CD4-positive, alpha-beta T cell treated with Interleukin-4 for 4 hours (primary cell): ENCODE measurements at places on chromosomes 3 and 15.

GRCh38 chr3:119598410-119599098 is 869 bp downstream of the PLA1A start:
- no peak for DNase-seq

DNA sequence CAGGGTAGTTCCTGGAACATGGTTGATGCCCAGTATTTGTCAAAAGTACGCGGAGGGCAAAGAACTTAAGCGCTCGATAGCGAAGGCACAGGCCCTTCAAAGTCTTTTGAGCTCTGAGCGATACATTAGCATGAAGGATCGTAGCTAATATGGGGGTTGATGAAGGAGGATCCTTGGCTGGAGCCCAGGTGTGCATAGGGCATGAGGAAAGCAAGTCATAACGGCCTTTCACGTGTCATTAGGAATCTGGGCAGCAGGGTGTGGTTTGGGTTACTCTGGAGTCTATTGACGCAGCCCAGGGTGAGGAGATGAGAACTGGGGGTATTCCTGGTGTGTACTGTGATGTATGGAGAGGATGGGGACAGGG is 31.7 kb downstream of the SPINK8 start:
- DNase-seq = peak; percentile 22

DNA sequence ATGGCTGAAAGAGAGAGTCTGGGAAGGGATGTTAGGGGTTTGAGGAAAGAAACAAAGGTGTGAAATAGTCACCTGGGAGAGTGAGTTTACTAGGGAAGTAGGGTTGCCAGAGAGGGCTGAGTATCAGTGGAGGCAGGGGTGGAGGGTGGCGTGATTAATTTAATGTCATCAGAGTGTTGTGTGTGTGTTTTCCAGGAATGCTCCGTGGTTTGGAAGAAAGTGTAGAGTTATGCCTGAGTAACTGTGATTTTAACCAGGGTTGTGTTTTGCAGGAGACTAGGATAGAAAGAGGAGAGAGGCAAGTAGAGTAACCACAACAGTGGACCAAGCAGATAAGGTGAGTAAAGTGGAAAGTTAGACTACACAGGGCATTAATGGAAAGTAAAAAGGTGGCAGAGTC is 27.2 kb downstream of the PLD1 start:
- no peak for DNase-seq

DNA sequence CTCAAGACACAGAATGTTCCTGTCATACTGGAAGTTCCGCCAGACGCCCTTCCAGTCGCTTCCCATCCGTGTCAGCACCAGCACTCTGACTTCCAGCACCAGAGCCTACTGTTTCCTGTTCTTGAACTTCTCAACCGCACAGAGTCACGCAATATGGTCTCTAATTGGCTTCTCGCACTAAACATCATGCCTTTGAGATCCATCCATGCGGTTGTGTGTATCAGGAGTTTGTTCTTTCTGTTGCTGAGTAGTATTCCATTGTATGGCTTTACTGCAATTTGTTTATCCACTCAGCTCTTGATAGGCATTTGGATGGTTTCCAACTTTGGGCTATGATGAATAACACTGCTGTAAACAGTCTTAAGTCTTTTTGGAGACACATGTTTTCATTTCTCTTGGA is 112.1 kb downstream of the LRRK1 start:
- DNase-seq = no peak

- no peak for DNase-seq
These were observed 2.4 kb downstream of the SLC25A38 start for GRCh38 chr3:39385456-39386090.

DNA sequence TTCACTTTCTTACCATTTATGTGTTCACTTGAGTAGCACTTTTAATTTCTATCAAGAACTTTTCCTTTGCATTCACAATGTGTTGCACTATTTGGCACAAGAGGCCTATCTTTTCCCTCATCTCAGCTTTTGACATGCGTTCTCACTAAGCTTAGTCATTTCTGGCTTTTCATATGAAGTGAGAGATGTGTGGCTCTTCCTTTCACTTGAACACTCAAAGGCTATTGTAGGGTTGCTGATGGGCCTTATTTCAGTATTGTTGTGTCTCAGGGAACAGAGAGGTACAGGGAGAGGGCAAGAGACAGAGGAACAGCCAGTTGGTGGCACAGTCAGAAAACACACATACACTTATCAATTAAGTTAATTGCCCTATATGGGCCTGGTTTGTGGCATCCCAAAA is 127.4 kb upstream of the MLF1 start:
- no peak for DNase-seq

- no peak for DNase-seq
These were observed 610.5 kb upstream of the ZNF385D start for GRCh38 chr3:22361521-22361920.

DNA sequence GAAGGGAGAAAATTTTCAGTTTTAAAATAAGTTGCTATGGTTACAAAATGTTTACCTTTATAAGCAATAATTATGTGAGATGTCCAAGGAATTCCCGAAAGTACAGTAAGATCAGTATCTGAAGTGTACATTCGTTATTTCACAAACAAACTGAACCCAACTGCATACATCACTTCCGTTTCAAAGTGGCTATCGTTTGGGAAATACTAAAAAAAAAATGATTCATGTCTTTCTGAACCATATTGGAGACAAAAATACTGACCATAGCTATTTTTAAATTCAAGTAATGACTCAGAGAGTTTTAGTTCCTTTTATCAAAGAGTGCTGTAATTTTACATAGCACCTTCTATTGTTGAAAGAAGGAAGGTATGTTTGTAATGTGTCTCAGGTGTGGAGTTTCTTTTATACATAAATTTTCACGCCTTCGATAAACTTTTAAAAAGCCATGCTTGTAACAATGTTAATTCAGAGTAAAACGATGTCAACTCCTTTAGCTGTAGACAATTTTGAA is 8.0 kb upstream of the ANKRD28 start:
- peak; percentile 74 for DNase-seq

DNA sequence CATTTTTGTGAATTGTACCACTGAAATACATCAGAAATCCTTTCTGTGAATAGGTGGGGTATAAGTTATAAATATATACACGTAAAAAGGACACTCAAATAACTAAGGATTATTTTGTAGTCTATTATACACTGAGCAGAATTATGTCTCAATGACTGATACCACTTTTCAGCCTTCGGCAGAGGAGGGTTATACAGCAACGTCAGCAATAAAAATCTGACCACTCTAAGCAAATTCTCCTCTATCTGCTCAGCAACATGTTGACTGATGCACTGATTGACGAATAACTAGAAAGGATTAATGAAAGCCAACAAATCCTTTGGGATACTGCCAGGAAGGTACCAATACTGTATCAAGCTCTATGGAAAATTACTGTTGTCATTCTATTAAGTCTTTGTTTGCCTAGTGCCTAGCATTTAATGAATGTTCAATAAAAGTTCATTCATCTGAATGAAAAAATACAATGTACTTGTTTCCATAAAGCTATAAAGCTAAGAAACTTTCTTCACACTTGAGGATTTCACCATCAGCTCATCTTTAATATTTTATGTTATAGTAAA is 5.2 kb downstream of the ARPP19 start:
- DNase-seq = no peak

- DNase-seq = no peak
These were observed 28.0 kb upstream of the CAV3 start for GRCh38 chr3:8705575-8705974.

DNA sequence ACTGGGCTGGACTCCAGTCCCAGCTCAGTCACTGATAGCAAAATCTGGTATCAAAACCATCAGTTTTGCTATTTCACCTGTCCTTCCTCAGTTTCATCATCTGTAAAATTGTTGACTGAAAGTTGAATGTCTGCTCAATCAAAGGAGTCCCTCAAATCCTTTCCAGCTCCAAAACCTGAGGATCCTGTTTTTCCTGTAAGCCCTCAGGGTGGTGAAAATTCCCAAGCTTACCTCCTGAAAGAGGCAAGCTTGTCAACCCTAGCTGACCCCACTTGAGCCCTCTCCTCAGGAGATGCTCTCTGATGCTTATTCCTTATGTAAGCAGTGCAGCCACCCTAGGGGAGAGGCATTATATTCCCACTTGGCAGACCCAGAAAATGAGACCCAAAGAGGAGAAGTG is 82.6 kb downstream of the HMG20A start:
- DNase-seq = no peak
